ENCODE measurements at places on chromosomes 11 and 22.

DNA sequence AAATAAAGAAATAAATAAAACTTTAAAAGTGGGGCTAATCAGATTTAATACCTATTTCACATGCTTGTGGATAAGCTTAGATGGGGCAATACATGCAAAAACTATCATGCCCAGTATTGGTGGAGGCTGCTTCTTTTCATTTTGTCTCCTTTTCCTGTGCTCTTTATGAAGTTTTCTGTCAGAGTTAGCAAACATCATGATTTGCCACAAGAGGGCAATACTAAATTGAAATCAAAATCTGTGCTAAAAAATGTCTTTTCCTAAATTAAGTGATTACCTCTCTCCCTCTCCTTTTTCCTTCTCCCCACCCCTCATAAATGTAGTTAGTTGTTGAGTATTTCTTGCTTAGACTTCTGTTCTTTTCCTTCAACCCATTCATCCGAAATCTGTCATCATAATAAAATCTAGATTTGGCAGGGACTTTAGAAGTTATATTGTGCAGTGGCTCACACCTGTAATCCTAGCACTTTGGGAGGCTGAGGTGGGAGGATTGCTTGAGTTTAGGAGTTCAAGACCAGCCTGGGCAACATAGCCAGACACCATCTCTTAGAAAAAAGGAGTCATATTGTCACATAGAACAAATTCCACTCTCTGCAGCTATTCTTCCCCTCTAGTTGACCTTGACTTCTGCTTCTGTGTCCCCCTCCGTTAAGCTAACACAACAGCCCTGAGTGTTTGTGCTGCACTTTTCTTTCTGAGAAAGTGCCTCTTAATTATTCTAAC is 4.7 kb upstream of the ARHGAP42 start:
- DNase-seq = peak; percentile 21

GRCh38 chr11:102837156-102837555 is 6.3 kb downstream of the MMP3 start:
- DNase-seq = no peak

- no peak for DNase-seq
Observed at GRCh38 chr11:62854825-62855570, 15.6 kb upstream of the WDR74 start.

GRCh38 chr11:46696212-46696558 is 4.2 kb downstream of the ARHGAP1 start:
- peak; percentile 95 for DNase-seq

GRCh38 chr11:35083431-35084238 is 55.3 kb upstream of the CD44 start:
- DNase-seq = peak; percentile 51

- DNase-seq = no peak
Observed at GRCh38 chr22:43886231-43886630, 5.6 kb downstream of the PNPLA5 start.

DNA sequence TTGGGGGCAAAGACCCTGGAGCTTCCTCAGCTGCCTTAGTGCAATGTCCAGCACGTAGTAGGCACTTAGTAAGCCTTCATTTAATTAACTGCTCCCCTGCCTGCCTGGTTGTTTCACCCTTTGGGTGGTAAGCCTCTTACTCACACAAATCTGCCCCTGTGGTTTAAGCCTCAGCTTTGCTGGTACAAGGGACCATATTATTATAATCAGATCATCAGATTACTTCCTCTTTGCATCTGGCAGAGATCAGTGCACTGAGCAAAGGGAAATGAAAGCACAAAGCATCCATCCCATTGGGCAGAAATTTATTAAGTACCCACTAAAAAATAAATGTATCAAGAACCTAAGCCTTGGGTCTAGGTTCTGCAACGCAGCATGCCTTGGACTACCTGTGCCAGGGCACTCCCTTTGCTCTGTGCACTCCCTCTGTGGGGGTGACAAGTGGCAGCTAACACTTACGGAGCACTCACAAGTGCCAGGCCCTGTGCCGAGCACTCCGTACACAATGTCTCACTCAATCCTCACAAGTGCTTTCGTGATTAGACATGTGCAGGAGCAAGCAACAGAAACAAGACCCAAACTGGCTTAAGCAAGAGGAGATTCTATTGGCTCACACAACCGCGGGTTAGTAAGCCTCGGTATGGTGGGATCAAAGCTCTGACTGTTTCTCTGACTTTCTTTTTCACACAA is 34.9 kb upstream of the DAGLA start:
- no peak for DNase-seq

- DNase-seq = no peak
Observed at GRCh38 chr11:102368472-102368871, 21.5 kb downstream of the BIRC2 start.

DNA sequence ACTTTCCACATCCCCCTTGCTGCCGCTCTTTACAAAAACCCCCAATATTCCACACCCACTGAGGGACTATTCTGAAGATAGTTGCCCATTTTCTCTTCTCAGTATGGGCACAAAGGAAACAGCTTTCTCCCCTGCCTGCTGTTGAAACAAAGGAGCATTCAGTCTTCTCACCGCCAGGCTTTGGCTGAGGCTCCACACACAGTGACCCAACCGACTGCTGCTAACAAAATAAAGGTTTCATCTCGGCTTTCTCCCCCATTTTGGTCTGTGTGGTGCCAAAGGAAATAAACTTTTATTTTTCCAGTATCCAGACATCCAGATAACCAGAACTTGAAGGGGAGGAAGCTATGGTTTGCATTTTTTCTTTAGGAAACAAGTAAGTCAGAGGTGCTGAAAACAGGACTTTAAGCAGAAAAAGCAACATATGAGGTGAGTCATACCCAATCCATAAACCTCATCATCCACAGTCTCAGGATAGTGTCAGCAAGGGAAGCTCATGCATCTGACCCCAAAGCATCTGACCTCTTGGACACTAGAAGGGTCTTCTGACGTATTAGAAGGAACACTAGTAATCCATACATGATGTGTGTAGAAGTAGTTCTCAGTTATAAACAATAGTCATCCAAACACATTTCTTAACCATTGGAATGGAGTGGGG is 6.4 kb downstream of the CLMP start:
- peak; percentile 38 for DNase-seq

DNA sequence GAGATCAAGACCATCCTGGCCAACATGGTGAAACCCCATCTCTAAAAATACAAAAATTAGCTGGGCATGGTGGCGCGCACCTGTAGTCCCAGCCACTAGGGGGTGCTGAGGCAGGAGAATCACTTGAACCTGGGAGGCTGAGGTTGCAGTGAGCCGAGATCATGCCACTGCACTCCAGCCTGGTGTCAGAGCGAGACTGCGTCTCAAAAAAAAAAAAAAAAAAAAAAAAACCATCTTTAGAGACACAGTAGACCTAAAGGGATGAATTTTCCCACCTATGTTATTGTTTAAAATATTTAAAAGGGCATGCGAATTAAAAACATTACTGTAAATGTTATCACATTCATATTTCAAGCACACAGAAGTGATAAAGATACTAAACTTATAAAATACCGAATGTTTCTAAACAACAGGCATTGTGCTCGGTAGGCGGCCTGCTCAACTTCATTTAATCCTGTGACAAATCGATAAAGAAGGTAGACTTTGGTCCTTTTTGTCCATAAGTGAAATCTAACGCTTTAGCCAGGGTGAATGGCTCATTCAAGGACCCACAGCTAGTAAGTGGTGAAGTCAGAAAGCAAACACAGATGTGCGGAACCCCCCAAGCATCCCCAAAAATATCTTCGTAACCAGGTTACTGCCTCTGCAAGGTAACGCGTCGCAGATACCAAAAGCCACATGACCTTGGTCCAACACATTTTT is 16.1 kb downstream of the NCAPD3 start:
- DNase-seq = no peak

- no peak for DNase-seq
Observed at GRCh38 chr11:102868339-102868738, 6.4 kb downstream of the MMP12 start.

DNA sequence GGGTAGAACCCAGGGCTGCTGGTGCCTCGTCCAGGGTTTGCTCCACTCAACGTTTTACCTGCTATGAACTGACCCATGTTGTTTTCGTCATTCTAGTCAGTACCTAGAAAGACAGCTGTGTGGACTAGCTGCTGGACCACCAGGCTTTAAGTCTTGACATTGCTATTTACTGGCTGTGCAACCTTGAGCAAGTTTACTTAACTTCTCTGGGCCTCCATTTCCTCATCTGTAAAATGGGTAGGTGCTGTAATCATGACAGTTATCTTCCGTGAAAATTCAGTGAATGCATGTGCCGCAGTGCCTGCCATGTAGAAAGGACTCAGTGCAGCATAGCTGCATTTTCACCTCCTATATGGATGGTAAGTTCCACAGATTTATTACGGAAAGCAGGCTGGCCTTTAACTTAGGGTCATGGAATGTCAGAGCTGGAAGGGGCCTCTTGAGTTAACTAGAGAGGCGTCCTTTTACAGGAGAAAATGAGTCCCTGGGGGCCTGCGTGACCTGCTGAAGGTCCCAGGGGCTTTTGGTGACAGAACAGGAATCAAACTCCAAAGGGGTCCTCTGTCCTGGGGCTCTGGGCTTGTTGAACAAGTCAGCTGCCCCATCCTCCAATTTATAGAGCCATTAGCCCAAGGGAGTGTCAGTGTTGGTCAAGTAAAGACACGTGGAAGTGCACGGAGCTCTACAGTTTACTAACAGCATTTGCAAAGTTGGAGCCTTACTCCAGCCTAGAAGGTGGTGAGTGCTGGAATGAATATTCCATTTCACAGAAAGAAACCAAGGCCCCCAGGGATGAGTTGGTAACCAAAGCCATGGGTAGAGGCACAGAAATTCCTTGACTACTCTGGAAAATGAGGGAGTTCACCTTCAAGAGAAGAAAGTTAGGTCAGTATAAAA is 12.0 kb upstream of the MALAT1 start:
- DNase-seq = no peak

- DNase-seq = no peak
Observed at GRCh38 chr11:123493349-123494063, 63.4 kb downstream of the GRAMD1B start.

GRCh38 chr22:41528132-41528766 is 16.0 kb downstream of the POLR3H start:
- DNase-seq = no peak

DNA sequence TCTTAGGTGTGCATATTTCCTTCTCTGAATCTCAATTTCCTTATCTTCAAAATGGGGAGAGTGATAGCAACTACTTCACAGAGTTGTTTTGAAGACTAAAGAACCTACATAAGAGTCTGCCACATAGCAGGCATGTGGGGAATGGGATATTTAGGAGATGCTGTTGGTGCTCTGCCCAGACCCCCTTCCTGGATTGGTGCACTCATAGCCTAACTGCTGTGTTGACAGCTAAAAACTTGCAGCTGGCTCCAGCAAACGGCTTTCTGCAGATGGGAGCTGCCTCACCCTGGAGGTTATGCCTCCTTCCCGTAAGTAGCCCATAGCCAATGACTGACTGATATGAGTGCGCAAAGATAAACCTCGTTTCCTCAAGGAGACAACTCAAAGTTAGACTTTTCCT is 106.1 kb downstream of the CD44 start:
- DNase-seq = no peak

DNA sequence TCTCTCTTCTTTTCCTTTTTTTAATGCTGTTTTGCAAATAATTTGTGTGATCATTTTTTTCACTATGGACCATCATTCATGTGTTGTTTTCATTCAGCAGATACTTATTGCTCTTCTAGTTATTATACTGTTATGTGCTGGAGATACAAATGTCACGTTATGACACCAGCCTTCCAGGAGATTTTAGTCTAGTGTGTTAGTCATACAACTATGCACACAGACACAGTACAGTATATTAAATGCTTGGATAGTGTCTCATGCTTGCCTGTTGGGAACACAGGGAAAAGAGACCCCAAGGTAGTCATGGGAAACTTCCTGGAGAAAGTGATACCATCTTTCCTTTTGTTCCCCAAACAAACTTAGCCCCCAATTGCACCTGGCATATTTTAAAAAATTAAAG is 116.1 kb downstream of the UVRAG start:
- no peak for DNase-seq

GRCh38 chr22:23689414-23689813 is 1.4 kb upstream of the RGL4 start:
- no peak for DNase-seq

DNA sequence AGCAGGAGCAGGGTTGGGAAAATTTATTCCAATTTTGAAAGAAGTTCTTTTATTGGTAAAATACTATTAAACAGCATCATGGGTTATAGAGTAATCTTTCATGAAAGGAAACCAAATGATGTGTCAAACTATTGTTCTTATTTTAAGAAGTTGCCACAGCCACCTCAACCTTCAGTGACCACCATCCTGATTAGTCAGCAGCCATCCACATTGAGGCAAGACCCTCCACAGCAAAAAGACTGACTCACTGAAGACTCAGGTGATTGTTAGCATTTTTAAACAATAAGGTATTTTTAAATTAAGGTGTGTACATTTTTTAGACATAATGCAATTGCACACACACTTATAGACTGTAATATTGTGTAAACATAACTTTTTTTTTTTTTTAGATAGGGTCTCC is 3.7 kb upstream of the HEPHL1 start:
- no peak for DNase-seq

- no peak for DNase-seq
Observed at GRCh38 chr11:33558097-33558496, 142.5 kb downstream of the C11orf91 start.

DNA sequence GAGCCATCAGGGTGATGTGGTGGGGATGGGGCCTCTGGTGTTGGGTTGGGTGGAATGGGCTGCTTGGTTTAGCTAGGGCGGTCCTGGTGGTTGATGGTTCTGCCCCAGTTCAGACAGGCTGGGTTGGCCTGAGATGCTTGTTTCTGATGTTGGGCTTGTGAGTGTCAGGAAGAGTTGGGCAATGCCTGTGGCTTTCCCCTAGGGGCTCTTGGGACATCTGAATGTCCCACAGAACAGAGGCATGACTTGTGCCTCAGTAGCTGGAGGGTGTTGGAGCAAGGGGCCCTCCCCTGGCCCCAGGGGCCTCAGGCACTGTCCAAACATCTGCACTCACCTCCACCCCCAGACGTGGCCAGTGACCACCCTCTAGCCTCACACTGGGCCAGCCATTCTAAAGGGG is 14.0 kb upstream of the CTSD start:
- no peak for DNase-seq
